Stimulated activated CD8-positive, alpha-beta memory T cell treated with anti-CD3 and anti-CD28 coated beads, Interleukin-2, amount 100 ng/mL, for 1 hour (primary cell): ENCODE measurements at places on chromosomes 1 and 21.

DNA sequence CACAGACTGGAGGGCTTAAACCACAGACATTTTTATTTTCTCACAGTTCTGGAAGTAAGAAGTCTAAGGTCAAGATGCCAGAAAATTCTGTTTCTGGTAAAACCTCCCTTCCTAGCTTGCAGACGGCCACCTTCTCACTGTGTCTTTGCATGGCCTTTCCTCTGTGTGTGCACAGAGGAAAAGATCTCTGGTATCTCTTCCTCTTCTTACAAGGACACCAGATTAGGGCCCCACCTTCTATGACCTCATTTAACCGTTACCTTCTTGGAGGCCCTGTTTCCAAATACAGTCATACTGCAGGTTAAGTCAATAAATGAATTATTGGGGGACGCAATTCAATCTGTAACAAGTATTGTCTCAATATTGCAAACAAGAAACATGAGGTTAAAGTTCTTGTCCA is 63.0 kb upstream of the PRDX6 start:
- DNase-seq: no peak

DNA sequence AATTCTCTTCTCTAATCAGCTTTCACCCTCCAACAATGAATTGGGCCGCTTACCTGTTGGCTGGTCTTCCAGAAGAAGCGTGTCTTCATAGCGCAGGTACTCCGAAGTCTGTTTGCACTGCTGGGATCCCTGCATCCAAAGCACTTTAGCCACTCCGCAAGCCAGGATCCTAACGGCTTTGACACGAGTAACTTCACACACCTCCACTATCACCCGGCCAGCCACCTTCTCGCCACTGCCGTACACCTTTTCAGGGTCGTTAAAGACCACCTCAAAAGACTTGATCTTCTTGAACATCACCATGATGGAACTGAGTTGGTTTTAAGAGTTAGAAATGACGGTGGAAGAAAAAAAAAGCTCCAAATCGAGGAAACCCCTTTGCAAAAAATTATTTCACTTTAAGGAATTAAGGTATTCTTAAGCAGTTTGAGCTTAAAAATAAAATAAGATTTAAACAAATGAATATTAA is 381 bp downstream of the TXNIP start:
- no peak for DNase-seq

DNA sequence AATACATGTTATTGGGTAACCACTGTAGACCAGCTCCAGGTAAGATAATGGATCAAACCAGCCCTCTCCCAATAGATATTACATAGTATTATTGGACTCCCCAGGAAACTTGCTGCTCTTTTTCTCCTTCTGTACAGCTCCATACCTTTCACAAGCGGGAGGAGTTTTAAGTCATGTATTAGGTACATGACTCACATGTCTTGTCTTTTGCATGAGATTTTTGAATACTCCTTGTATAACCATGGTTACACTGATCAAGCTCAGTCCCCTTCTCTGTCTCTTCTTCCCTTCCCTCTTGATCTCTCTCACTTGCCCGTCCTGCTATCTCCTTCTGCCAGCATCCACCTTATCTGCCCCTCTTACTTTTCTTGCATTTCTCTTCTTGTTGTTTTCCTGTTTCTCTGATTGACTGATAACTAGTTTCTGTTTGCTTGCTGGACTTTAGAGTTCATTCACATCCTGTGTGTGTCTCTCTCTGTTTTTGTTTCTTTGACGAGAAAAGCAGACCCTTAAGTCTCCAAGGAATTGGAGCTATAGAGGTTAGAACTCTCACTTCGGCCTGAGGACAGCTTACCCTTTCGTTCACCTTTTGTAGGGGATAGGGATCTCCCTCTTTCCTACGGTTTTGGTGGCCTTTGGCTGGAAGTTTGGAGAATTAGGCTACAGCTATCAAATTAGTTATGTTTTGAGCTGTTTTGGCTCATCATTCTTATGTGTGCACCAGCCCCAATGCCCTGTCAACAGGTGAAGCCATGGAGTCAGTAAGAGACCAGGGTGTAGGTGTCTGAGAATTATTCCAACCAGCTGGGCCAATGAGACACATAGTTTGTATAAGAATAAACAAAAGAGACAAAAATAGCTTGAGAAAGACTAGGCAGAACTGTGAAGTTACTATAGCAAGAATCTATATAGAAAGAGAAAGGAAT is 49.0 kb upstream of the ASB17 start:
- no peak for DNase-seq

- DNase-seq: no peak
Measured at GRCh38 chr1:150895618-150896017, 8.7 kb downstream of the CTXND2 start.

DNA sequence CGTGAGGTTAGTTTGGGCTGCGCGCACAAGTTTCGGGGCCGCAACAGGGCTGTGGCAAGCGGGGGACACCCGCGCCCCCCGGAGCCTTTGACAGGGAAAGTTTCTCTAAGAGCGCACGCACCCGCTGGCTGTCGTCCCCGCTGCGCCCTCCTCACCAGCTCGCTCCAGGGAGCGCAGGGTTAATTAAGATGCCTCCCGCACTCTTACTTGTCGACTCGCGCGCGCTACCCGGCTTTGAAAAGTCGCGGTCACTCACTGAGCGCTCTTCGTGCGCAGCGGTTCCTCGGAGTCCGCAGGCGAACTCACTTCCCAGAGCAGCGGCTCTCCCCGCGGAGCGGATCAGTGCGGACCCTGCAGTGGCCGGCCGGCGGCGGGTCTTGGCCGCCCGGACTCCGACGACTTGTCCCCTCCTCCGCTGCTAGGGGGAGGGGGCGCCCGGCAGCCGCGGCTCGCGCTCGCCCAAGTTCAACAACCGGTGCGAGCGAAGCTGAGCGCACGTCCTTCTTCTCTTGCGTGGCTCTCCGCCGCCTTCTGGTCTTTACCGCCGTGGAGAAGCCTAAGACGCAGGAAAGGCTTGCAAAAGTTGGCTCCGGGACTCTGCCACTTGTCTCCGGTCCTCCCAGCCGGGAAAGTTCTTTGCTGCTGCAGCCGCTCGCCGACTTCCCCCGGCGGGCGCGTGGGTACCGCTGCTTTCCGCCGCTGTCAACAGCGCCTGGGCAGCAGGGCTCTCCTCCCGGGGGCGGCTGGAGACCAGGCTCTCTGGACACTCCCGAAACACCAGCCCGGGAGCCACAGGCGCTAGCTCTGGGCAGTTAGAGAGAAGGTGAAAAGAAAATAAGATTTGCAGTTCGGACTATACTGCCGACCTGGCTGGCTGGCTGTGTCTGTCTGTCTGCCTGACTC is 506 bp downstream of the JUN start:
- DNase-seq: no peak

DNA sequence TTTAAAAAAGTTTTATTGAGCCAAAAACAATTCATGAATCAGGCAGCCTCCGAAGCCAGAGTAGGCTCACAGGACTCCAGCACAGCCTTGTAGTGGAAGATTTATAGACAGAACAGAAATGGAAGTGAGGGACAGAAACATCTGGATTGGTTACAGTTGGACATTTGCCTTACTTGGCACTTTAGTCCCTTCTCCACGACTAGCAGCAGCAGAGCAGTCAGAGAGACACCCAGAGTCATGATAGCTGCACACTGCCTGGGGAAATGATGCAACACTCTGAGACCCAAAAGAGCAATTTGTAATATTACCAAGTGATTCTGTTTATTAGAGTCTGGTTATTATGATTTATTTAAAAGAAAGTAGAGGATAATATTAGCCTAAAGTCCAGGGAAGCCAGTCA is 72.2 kb upstream of the KRTAP11-1 start:
- no peak for DNase-seq

- DNase-seq: no peak
Measured at GRCh38 chr21:22319435-22319834, 1321.2 kb downstream of the NCAM2 start.

DNA sequence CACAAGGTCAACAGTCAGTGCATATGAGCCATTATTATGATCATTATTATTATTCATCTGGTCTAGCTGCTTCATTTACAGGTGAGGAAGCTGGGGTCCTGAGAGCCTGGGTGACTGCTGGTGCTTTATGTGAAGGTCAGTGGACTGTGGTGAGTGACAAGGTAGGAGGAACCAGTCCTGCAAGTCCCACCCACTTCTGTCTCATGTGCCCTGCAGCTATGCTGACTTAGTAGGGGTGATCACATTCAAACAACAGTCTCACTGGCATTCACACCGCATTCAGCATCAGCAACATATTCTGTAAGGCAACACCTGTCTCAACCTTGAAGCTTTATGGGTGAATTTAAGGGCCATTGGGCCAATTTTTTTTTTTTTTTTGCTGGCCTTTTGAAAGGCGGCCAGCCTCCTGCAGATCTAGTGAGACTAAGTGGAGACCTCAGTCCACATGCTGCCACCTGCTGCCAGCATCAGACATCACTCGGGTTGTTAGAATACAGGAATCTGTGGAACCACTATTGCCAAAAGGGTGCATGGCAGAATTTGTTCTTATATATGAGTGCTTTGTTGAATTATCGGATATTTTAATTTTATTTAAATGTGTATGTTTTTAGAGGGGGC is 59.9 kb upstream of the CACNA1E start:
- DNase-seq: no peak

- no peak for DNase-seq
Measured at GRCh38 chr1:223417444-223417843, 24.2 kb downstream of the CCDC185 start.

DNA sequence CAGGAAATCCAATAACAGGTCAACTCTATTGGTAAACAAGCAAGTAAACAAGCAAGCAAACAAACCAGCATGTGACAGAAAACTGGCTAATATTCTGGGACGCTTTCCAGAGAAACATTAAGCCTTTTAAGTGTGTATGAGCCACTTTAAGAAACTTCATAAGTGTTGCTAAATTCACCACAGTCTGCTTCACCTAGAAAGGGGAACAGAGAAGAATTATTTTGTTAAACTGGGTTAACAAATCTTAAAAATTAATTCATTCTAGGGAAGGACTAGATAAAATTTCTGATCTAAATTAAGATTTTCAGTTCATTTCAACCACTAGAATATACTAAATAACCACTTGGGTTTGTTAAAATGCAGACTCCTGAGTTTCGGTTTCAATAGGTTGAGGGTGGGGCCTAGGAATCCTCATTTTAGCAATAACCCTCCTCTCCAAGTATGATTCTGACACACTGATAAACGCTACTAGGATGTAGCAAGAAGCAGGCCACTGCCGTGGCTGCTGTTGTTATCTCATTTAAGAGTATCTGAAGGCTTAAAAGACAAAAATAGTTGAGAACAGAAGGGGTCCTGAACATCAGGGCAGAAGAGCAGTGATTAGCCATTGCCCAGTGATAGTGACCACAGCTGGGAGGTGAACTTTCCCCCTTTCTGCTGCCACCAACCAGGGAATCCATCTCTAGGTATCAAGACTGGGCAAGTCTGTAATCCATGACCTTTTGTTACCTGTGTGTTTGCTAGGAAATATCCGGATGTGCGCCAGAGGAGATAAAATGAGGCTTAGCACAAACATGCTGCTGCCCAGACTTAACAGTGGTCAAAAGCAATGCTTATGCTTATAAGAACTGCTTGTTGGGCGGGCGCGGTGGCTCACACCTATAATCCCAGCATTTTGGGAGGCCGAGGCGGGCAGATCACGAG is 11.2 kb downstream of the CREG1 start:
- DNase-seq: no peak

DNA sequence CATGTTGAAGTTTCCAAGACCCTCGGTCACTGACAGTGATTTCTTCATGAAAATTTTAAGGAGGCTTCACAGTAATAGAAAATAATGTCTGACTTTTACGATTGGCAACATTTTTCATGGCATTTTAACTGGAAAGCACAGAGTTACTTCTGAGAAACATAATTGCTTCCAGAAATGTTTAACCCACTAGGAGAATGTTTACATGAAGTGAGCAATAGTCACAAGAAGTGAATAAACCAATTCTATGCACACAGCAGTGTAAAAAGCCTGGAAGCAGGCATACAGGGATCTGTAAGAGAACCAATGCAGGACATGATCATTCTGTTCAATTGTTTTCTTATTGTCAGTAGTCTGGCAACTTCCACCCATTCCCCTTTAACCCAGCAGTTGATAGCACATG is 316.2 kb upstream of the CXADR start:
- no peak for DNase-seq

DNA sequence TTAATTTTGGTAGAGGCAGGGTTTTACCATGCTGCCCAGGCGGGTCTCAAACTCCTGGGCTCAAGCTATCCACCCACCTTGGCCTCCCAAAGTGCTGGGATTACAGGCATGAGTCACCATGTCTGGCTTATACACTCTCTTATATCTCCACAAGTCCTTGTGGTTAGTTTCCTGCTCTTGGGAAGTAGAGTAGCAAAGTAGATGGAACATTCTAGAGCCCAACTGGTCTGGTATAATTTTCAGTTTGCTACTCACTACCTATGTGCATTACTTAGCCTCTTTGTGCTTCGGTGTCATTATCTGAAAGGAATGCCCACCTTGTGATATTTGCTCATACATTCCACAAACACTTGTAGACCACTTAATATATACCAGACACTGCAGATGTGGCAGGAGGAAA is 96.6 kb upstream of the IPO9 start:
- no peak for DNase-seq

DNA sequence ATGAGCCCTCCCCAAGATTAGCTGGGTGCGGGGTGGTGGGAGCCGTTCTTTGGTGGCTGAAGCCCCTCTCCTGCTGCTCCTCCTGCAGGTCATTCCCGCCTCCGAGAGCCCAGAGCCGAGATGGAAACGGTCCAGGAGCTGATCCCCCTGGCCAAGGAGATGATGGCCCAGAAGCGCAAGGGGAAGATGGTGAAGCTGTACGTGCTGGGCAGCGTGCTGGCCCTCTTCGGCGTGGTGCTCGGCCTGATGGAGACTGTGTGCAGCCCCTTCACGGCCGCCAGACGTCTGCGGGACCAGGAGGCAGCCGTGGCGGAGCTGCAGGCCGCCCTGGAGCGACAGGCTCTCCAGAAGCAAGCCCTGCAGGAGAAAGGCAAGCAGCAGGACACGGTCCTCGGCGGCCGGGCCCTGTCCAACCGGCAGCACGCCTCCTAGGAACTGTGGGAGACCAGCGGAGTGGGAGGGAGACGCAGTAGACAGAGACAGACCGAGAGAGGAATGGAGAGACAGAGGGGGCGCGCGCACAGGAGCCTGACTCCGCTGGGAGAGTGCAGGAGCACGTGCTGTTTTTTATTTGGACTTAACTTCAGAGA is 448 bp downstream of the G0S2 start:
- no peak for DNase-seq

GRCh38 chr1:232459087-232459486 is 170.8 kb downstream of the SIPA1L2 start:
- no peak for DNase-seq

GRCh38 chr1:211559222-211560010 is 19.5 kb downstream of the SLC30A1 start:
- DNase-seq: no peak

DNA sequence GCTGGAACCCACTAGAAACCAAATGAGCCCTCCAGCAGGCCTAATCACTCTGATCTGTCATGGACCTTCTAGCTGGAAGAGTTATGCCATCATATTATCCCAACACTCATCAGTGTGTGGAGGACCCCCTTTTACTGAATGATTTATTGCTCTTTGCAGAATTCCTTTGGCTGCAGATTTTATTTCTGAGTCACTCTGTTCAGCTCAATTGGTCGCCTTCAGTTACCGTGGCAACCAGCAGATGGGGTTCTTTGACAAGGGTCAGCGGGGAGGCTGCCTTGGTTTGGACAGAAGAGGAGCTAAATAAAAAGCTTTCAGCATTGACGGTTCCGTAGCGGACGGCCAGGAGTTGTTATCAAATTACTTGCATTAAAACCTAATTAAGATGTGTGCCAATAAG is 220.1 kb downstream of the SDCCAG8 start:
- no peak for DNase-seq

GRCh38 chr1:205991237-205991636 is 12.0 kb downstream of the RAB7B start:
- DNase-seq: no peak

- DNase-seq: no peak
Measured at GRCh38 chr1:67684526-67685066, 405 bp upstream of the GADD45A start.

GRCh38 chr21:36354918-36355680 is 30.1 kb upstream of the CHAF1B start:
- no peak for DNase-seq
